ENCODE measurements at places on chromosomes 12 and 14.

DNA sequence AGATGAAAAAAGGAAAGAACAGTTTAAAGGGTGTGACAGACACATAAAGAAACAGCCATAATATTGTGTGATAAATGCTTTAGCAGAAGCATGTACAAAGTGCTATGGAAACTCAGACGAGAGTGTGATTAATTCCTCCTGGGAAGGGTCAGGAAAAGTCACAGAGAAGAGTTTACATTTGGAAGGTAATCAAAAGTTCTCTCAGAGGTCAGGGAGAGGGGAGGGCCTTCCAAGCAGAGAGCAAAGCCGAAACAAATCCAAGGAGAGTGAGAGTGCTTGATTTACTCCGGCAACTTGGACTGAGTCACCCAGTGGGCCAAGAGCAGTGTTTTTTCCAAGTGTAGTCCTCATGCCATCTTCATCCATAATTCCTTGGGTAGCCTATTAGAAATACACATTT is 108.3 kb downstream of the IGF1 start:
- DNase-seq = no peak

DNA sequence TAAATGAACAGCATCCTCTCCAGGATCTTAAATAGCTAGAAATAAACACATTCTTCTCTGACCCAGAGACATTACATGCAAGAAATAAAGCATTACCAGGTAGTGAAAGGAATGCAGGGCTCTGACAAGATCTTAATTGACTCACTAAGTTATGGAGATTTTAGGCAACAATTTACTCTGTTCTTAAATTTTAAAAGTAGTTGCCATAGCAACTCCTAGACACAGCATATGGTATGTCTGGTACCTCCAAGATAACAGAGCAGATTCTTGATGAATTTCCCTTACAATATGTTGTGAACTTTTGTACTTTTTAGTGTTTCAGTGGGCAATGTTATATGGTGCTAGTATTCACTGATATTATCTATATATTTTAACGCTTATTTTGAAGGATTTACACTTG is 76.7 kb upstream of the G2E3 start:
- DNase-seq = no peak

DNA sequence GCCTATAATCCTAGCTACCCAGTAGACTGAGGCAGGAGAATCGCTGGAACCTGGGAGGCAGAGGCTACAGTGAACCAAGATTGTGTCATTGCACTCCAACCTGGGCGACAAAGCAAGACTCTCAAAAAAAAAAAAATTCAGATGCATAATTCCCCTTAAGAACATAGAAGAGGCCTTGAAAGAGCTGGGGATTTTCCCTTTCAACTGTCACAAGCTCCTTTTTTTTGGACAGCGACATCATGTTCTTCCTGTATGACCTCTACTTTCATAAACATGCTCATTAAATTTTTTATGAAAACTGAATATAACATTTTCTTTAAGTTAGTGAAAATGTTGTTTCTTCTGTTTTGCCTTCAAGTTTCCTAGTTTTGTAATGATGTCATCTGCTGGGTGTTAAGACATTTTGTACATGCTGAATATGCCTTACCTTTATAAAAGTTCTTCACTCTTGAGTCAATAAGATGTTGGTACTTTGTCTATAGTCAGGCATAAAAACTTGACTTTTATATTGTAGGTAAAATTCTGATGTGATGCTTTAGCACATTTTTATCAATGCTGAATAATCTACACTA is 76.0 kb downstream of the PTHLH start:
- no peak for DNase-seq

GRCh38 chr12:54463034-54463433 is 10.4 kb downstream of the GTSF1 start:
- no peak for DNase-seq

DNA sequence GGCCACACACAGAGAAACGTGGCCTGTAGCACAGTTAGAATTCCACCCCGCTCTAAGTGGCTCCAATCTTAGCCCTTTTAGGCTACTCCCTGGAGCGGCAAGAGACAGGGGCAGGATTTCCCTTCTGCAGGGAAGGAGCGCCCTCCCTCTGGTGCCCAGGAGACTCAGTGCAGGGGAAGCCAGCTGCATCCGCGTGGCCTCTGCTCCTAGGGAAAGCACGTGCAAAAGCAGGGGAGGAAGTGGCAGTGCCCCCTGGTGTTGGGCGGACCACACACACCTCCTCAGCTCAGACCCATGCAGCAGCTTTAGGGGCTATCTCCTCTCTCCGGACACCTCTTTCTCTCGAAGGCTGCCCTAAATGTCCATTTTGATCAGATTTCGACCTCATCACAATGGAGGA is 50.0 kb downstream of the SPRING1 start:
- DNase-seq = no peak

DNA sequence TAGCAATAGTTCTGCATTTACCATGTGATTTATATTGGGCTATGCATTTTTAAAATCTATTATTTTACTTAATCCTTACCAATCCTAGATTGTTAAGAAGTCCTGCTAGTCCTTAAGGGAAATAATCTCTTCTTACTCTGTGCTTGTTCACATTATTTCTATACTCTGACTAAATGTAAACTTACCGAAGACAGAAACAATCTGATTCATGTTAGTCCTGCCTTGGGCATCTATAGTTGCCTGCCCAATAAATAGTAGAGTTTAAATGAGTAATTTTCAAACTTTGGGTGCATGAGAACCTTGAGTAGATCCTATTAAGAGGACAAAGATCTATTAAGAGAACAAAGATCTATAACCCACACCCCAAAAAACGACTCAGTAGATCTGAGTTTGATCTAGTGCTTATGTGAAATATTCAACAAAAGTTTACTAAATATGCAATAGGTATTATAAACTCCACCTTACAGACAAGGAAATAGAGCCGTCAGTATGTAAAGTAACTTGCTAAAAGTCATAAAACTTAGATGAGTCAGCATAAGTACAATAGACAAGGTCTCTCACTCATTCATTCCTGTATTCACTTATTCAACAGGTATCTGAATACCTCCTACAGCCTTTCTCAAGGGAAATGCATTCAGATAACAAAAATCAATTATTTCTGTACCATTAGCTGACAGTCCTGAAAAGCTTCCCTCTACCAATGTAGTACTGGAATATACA is 127.6 kb downstream of the PAWR start:
- DNase-seq = no peak

- DNase-seq = no peak
Measured at GRCh38 chr12:3305904-3306619, 184.9 kb upstream of the PRMT8 start.

DNA sequence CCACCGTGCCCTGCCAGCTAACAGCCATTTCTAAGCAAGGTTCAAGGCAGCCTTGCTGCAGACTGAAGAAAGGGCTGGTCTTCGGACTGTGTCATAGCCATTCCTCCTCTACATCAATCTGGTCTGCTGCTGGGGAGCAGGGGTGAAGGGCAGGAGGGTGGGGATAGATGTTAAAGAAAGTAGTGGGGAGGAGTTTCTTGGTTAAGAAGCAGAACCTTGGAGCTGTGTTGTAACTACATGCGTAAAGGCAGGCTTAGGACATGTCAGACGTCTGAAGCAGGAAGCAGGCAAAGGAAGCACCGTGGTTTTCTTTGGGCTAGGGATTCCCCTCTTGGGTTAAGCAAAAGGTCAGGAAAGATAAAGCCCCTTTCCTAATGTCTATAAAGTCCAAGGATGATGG is 18.1 kb upstream of the NEK9 start:
- DNase-seq = no peak

DNA sequence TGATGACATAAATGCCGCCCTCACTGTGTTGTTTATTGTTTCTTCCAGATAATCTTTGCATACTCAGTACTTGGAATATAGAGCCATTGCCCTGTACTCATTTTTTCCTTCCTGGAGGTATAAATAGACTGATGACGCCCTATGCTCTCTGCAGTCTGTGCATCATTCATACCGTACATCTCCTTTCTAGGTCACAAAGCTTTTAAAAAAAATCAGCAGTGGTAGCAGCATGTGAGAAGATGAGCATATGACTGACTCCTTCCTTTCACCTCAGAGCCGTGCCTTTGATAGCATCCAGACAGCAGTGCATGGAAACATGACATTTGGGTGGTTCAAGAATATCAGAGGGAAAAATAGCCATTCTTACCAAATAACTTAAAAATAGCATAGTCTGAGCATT is 77.3 kb downstream of the PDE3A start:
- DNase-seq = no peak

GRCh38 chr12:42097971-42098370 is 46.7 kb downstream of the GXYLT1 start:
- no peak for DNase-seq

- DNase-seq = no peak
Measured at GRCh38 chr14:104131968-104132732, 6.2 kb upstream of the KIF26A start.

DNA sequence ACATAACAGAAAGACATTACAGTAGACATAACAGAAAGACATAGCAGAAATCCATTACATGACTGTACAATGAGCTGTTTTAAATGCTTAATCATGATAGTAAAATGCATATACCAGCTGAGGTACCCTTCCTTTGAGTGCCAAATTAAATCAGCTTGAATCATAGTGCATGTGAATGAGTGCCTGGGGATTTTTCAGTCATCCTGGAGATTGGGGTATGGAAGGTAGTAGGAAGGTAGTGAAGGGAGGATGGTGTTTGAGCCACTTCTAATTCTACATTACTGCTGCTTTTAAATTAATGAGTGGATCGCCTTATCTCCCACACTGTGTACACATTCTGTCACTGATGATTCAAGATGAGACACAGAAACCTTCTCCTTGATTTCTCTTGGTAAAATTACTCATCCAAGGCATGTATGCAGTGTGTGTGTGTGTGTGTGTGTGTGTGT is 534.2 kb downstream of the LRFN5 start:
- no peak for DNase-seq

GRCh38 chr12:95959107-95959506 is 16.0 kb downstream of the AMDHD1 start:
- DNase-seq = no peak

- DNase-seq = no peak
Measured at GRCh38 chr12:20696181-20696905, 1.2 kb downstream of the SLCO1C1 start.

DNA sequence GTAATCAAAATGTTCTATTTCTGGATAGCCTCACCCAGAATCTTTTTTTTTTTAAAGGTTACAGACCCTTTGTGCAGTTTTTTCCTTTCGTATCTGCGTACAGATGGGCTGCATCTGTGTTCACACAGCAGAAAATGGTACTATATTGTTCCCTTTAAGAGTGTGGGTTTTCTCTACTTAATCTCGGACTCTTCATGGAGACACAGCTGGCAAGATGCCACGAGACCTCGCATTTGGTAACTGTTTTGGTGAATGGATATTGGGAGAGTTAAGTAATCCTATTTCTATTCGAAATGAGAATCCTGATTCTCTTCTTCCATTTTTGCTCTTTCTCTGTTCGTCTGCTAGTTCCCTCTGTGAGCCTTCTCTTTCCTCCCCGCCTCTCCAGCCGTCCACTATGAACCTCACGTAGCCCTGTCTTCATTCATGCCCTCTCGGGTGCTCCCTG is 85.7 kb downstream of the SAMD4A start:
- DNase-seq = no peak

DNA sequence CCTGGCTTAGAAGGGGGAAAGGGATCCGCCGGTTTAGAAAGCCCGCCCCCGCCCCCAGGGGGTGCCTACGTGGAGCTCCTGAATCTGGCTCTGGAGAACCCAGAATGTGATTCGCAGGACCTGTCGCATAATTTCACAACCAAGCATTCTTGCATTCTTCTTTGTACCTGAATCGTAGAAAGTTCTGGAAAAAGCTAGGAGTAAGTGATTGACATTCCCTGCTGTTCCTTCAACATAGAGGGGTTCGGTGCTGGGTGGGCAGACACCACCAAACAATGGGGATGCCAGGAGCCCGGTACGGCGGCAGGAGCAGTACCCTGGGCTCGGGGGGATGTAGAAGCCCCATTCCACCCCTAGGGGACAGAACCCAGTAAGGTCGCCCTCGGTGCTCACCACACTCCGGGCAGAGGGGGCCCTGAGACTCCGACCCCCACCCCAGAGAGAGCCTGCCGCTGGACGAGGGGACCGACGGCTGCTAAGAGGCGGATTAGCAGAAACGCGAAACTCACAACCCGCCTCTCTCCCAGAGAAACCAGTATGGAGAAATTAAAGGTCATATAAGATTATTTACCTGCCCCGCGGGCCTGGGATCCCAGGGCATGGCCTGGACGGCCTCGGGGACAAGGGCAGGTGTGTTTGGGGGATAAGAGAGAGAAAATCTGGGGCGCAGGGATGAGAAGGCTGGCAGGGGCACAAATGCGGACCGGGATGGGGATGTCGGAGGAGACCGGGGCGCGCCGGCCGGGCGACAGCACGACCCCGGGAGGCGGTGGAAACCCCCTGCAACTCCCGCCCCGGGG is 520 bp downstream of the CSRP2 start:
- DNase-seq = no peak
